ENCODE measurements at places on chromosomes 5 and 9. TPM values are rescaled to one million over a fixed set of nuclear protein-coding genes. Genes with fewer than 3 reads are reported as not detected.

NTRK2 gene
- total RNA-seq, result 2.9 TPM

ECSCR gene
- 0.28 TPM for total RNA-seq

FBP2 gene
- total RNA-seq, result not detected

TTC33 gene
- total RNA-seq, result 17.7 TPM

DAB2 gene
- total RNA-seq, result not detected

NRARP gene
- total RNA-seq, result 1.6 TPM

TPPP gene
- 0.16 TPM for total RNA-seq

WDR38 gene
- not detected for total RNA-seq

CORO2A gene
- total RNA-seq, result 6.2 TPM

MUSK gene
- not detected for total RNA-seq

PHF24 gene
- not detected for total RNA-seq

CCDC152 gene
- total RNA-seq, result 6.4 TPM

ADAMTS19 gene
- not detected for total RNA-seq

FOXD4 gene
- 0.49 TPM for total RNA-seq

FSTL4 gene
- not detected for total RNA-seq

IGFBPL1 gene
- not detected for total RNA-seq

SV2C gene
- total RNA-seq, result 0.26 TPM

SH2D3C gene
- 87.8 TPM for total RNA-seq

TMEM252 gene
- not detected for total RNA-seq

GFI1B gene
- not detected for total RNA-seq

SUSD3 gene
- total RNA-seq, result 40.1 TPM

HTR1A gene
- total RNA-seq, result not detected

C9orf153 gene
- 0.38 TPM for total RNA-seq

BARHL1 gene
- total RNA-seq, result not detected

MARVELD2 gene
- 0.18 TPM for total RNA-seq

PDCD1LG2 gene
- 3.2 TPM for total RNA-seq

Data from activated CD8-positive, alpha-beta memory T cell treated with anti-CD3 and anti-CD28 coated beads, Interleukin-2, amount 10 ng/mL, durations not matched to agents 7 days and 5 days (primary cell).